ENCODE measurements at places on chromosomes 7 and 10. TPM values are rescaled to one million over a fixed set of nuclear protein-coding genes. Genes with fewer than 3 reads are reported as not detected.
A peak's percentile ranks its signal among the peaks of the same experiment; 100 is the strongest.

DNA sequence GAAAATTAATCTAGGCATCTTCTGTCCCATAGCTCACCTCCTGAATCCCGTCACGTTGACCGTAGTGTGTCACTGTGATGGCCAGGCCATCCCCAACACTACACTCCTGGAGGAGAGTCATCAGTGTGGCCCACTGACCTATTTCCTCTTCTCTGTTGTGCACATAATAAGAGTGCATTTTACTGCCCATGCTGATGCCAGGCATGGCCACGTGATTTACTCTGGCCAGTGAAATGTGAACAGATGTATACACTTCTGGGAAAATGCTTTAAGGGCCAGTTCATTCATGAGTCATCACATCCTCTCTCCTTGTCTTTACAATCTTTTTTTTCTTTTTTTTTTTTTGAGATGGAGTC, 101.9 kb upstream of the PIP4K2A start:
- H3K27me3 ChIP-seq = no peaks in the 10 kb centered on the region
- H3K27ac ChIP-seq = no peak overlapping the region
- no peaks in the 10 kb centered on the region for H3K36me3 ChIP-seq
- no peak for DNase-seq
- no peak overlapping the region for H3K4me3 ChIP-seq

The BAIAP2L1 gene
- 5.4 TPM for total RNA-seq

DNA sequence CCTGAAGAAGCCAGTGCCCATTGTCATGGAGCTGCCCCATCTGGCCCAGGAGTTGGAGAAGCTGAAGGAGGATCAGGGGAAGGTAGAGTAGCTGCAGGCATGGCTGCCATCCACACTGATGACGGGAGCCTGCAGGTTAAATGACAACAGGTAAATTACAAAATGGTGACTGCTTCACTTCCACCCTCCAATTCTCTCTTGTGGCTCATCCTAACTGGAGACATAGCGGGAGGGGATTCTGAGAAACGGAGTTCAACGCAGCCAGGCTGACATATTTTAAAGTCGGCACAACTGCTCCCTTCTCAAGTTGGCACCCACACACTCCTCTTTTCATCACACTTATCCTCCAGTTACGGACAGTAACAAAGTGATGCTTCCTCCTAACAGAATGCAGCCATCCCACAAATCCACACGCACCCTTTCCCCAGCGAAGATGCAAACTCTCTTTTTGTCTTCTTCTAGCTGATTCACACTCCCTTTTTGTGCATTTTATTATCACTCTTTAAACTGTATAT, 103.0 kb downstream of the SLC37A3 start:
- no peaks in the 10 kb centered on the region for H3K36me3 ChIP-seq
- H3K4me3 ChIP-seq = no peak overlapping the region
- no peak overlapping the region for H3K27ac ChIP-seq
- no peaks in the 10 kb centered on the region for H3K27me3 ChIP-seq
- H3K4me1 ChIP-seq = no peaks in the 10 kb centered on the region

The MOGAT3 gene
- total RNA-seq = 1.8 TPM

- H3K27me3 ChIP-seq = no peaks in the 10 kb centered on the region
- H3K36me3 ChIP-seq = no peaks in the 10 kb centered on the region
- H3K4me1 ChIP-seq = no peaks in the 10 kb centered on the region
- H3K27ac ChIP-seq = no peak overlapping the region
These were observed 56.7 kb downstream of the BMPR1A start for GRCh38 chr10:86813101-86813500.

The CYP2E1 gene
- total RNA-seq = 0.93 TPM

The INSYN2A gene
- total RNA-seq = not detected

The GFRA1 gene
- total RNA-seq = 14.2 TPM

DNA sequence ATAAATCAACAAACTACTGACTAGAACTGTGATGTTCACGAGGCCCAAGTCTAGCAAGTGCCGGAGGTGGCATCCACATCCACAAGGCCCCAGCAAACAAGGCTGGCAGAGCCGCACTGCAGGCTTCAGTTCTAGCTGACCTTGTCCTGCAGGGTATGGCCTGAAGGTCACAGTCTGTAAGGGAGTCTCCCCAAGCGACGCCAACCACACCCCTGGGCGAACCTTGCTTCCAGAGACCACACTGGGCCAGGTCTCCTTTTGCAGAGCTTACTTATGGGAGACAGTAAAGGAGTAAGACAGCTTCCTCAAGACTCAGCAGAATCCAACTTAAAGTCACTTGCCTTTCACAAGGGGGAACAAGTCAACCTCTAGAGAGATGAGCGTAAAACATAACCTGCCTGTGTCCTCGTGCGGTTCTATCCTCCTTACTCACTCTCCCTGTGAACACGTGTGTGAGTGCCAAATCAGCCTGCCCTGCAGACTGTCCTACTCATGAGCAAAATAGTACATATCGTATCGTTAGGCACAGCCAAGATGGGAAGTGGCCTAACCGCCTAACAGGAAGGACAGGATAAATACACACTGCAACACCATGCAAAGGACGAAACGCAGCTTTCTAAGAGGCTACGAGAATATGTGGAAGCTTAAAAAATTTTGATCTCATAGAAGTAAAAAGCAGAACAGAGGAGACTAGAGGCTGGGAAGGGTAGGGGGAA, 22.7 kb downstream of the FAM53B start:
- H3K27me3 ChIP-seq = no peaks in the 10 kb centered on the region
- H3K4me1 ChIP-seq = peaks cover 18% of the 10 kb centered on the region
- no peak overlapping the region for H3K4me3 ChIP-seq
- no peaks in the 10 kb centered on the region for H3K36me3 ChIP-seq
- no peak for DNase-seq

DNA sequence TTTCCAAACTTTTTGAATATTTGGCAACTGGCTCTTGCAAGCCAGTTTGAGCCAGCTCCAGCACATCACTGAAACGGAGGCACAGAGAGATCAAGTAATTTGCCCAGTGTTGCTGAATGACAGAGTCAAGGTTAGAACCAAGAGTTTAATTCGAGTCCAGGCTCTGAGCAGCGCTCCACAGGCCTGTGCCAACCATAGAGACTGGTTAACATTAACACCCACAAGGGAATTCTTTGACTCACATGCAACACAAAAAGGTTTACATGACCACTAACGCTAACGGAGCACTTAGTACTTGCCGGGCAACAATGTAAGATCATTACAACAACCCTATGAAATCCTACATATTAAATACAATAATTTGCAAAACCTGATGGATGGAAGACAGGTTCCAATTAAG, 1.5 kb downstream of the RGS10 start:
- H3K4me3 ChIP-seq = no peak overlapping the region
- H3K36me3 ChIP-seq = no peaks in the 10 kb centered on the region
- no peaks in the 10 kb centered on the region for H3K27me3 ChIP-seq
- H3K4me1 ChIP-seq = peaks cover 12% of the 10 kb centered on the region
- no peak overlapping the region for H3K27ac ChIP-seq

The CDK13 gene
- total RNA-seq = 32.2 TPM

The SLC18A3 gene
- not detected for total RNA-seq

The EPDR1 gene
- 8.8 TPM for total RNA-seq

The FAM25C gene
- not detected for total RNA-seq

- H3K4me1 ChIP-seq = no peaks in the 10 kb centered on the region
- no peaks in the 10 kb centered on the region for H3K27me3 ChIP-seq
- no peak overlapping the region for H3K4me3 ChIP-seq
- H3K36me3 ChIP-seq = no peaks in the 10 kb centered on the region
These were observed 156.2 kb upstream of the LAMB4 start for GRCh38 chr7:108286290-108286904.

The NPC1L1 gene
- 16.4 TPM for total RNA-seq

GRCh38 chr7:30935569-30935877, 23.9 kb downstream of the AQP1 start:
- no peaks in the 10 kb centered on the region for H3K36me3 ChIP-seq
- peaks cover 1% of the 10 kb centered on the region for H3K4me1 ChIP-seq
- H3K4me3 ChIP-seq = no peak overlapping the region
- DNase-seq = no peak
- H3K27me3 ChIP-seq = no peaks in the 10 kb centered on the region
- no peak overlapping the region for H3K27ac ChIP-seq

DNA sequence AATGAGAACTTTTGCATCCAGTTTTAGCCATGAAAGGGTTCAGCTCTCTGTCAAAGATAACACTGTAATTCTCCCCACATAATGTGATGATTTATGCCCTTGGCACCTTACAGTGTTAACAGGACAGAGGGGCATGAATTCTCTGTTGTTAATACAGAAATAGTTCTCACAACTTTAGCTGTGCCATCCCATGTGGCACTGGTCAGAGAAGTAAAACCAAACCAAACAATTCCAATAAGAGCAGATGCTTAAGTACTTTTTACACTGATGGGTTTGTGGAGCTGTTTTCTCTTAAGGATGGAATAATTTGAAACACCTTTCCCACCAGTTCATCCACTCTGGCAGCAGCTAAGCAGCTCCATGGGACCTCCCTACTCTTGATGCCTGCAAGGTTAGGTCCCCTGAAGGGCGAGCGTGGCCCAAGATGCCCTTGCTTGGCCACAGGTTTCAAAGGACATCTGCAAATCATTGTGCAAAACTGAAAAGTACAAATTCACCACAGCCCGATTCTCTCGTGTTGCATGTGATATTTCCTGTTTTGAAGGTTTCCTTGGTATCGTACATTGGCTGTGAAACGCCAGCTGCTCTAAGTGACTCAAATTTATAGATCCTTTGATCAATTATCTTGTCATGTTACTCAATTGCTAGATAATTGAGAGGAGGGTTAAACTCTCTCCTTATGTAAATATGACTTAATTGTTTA, 82.5 kb upstream of the CREB5 start:
- no peaks in the 10 kb centered on the region for H3K36me3 ChIP-seq
- H3K27me3 ChIP-seq = no peaks in the 10 kb centered on the region
- no peaks in the 10 kb centered on the region for H3K4me1 ChIP-seq
- H3K27ac ChIP-seq = no peak overlapping the region

DNA sequence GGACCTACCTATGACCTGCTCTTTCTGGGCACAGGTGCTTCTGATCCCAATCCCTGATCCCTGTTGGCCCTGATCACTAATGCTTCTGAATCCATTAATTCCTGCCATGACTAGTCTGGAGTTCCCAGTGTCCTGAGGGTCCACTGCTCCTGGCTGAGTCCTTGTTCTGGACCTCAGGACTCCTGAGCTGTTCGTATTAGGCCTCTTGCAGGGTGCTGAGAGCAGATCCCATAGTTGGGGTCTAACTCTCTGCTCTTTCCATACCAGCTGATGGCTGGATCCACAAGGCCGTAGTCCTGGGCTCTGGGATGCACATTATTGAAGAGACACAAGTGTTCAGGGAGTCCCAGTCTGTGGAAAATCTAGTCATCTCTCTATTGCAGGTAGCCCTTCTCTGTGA, 7.0 kb downstream of the MRPL43 start:
- no peaks in the 10 kb centered on the region for H3K27me3 ChIP-seq
- H3K27ac ChIP-seq = no peak overlapping the region
- H3K4me3 ChIP-seq = no peak overlapping the region
- peaks cover under 1% of the 10 kb centered on the region for H3K4me1 ChIP-seq
- peaks cover 28% of the 10 kb centered on the region for H3K36me3 ChIP-seq

The ELFN1 gene
- 3.3 TPM for total RNA-seq

The ACTA2 gene
- 13.2 TPM for total RNA-seq

- no peak overlapping the region for H3K4me3 ChIP-seq
- H3K36me3 ChIP-seq = no peaks in the 10 kb centered on the region
- H3K27ac ChIP-seq = no peak overlapping the region
- no peaks in the 10 kb centered on the region for H3K27me3 ChIP-seq
These were observed 8.6 kb upstream of the INSIG1 start for GRCh38 chr7:155289107-155289506.

The SMO gene
- 16.3 TPM for total RNA-seq

DNA sequence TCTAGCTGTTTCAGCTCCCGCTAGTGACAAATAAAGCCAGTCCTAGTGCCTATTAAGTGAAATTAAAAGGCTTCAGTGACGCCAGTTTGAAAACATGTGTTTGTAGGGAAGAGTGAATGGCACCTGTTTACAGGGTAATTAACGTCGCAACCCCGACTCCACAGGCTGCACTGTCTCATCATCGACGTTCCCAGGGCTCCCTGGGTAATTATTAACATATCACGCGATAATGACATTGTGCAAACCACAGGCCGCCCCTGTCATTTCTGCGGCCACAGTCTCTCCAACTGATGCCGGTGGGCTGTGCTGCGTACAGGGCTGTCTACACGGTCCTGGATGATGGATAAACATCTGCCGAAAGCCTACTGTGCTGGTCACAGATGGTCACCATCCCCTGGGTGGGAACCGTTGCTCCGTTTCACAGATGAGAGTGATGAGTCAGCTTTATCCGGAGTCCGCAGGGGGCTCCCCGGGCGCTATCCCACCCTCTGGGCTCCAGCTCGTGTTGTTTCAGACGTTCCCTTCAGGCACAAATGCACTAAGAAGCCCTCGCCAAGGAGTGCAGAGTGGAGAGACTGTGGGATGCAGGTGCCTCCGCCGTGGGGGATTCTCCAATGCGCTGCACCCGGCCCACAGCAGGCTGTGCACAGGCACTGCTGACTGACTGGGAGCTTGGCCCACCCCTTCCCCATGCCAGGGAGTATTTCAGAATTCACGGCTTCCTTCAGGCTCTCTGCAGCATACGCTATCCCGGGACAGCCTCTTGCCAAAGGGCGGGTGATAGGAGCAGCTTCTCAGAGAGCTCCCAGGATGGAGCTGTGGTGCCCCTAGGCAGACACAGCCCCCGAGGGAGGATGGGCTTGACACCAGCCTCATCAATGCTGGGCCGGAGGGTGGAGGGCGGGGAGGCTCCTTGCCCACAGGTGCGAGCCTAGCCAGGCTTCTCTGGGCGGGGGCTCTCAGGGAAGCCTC, 491.8 kb upstream of the FOXK1 start:
- no peaks in the 10 kb centered on the region for H3K36me3 ChIP-seq
- no peak overlapping the region for H3K27ac ChIP-seq
- no peaks in the 10 kb centered on the region for H3K27me3 ChIP-seq
- H3K4me3 ChIP-seq = no peak overlapping the region

GRCh38 chr10:33129141-33129995, 171.3 kb upstream of the ITGB1 start:
- no peak overlapping the region for H3K4me3 ChIP-seq
- no peak for DNase-seq
- peak overlapping the region; percentile 61 for H3K27ac ChIP-seq
- no peaks in the 10 kb centered on the region for H3K36me3 ChIP-seq
- no peaks in the 10 kb centered on the region for H3K27me3 ChIP-seq

DNA sequence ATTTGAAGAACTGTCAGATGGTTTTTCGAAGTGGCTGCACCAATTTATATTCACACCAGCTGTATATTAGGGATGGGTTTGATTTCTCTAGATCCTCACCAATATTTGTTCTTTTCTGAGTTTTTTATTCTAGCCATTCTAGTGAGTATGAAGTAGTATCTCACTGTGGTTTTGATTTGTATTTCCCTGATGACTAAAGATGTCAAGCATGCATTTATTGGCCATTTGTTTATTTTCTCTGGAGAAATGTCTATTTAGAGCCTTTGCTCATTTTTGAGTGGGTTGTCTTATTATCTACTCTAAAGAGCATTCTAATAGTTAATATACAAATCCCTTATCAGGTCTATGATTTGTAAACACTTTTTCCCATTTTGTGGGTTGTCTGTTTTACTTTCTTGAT, 123.9 kb downstream of the PCLO start:
- no peaks in the 10 kb centered on the region for H3K27me3 ChIP-seq
- no peak overlapping the region for H3K4me3 ChIP-seq
- H3K36me3 ChIP-seq = no peaks in the 10 kb centered on the region
- no peak overlapping the region for H3K27ac ChIP-seq
- DNase-seq = no peak

- H3K27ac ChIP-seq = no peak overlapping the region
- no peaks in the 10 kb centered on the region for H3K4me1 ChIP-seq
- no peak overlapping the region for H3K4me3 ChIP-seq
- peak; percentile 63 for DNase-seq
- H3K27me3 ChIP-seq = no peaks in the 10 kb centered on the region
- peaks cover 22% of the 10 kb centered on the region for H3K36me3 ChIP-seq
These were observed 105.2 kb downstream of the NEURL1 start for GRCh38 chr10:103598654-103599115.

GRCh38 chr7:106448346-106448991, 163.7 kb upstream of the NAMPT start:
- H3K27me3 ChIP-seq = no peaks in the 10 kb centered on the region
- H3K4me3 ChIP-seq = no peak overlapping the region
- H3K4me1 ChIP-seq = no peaks in the 10 kb centered on the region
- H3K36me3 ChIP-seq = no peaks in the 10 kb centered on the region

The DDC gene
- 74.9 TPM for total RNA-seq
